ENCODE measurements at places on chromosomes 4 and X. TPM values are rescaled to one million over a fixed set of nuclear protein-coding genes. Genes with fewer than 3 reads are reported as not detected.

Gene DOK7
- total RNA-seq: 4.5 TPM

DNA sequence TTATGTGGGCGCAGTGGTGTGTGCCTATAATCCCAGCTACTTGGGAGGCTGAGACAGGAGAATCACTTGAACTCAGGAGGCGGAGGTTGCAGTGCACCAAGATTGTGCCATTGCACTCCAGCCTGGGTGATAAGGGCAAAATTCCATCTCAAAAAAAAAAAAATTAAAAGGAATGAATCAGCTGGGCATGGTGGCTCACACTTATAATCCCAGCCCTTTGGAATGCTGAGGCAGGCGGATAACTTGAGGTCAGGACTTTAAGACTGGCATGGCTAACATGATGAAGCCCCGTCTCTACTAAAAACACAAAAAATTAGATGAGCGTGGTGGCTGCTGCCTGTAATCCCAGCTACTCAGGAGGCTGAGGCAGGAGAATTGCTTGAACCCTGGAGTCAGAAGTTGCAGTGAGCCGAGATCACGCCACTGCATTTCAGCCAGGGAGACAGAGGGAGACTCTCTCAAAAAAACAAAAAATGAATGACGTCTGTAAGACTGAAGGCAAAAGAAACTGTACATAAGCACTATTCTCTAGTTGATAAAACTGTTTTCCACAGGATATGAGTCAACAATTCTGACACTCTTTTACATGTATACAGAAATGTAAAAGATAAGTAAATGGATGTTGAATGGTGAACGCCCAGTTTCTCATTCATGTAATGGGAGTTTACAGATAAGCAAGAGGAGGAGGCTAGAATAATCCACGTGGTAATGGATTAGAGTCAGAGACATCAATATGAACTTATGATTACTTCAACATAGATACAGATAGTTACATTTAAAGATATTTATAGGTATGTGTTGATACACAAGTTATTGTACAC lies 22.2 kb downstream of the CENPC start:
- no peak for DNase-seq

DNA sequence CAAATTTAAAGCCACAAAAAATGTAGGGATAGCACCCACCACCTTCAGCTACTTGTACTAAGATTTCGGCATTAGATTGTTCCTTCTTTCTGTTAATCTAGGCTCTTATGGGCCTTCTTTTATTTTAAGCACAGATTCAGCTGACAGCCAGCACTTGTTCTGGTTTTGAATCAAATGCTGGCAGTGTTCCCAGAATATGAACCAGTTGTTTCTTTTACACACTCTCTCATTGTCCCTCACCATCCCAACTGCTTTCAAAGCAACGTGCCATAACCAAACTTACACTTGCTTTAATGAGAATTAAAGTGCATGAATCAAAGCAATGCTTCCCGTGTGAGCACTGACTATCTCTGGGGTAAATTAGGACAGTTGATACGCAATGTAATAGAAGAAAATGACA lies 744.5 kb upstream of the FAM241A start:
- no peak for DNase-seq

DNA sequence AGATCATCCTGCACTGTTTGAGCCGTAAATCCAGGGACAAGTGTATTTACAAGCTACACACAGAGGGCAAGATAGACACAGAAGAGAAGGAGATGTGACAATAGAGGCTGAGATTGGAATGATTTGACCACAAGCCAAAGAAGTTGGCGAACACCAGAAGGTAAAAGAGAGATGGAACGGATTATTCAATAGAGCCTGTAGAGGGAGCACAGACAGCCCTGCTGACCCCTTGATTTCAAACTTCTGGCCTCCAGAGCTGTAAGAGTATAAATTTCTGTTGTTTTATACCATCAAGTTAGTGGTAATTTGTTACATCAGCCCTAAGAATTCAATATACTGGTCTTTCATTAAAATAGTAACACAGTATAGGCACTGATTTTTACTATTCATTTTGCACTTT lies 447.8 kb downstream of the FAT4 start:
- DNase-seq: no peak

DNA sequence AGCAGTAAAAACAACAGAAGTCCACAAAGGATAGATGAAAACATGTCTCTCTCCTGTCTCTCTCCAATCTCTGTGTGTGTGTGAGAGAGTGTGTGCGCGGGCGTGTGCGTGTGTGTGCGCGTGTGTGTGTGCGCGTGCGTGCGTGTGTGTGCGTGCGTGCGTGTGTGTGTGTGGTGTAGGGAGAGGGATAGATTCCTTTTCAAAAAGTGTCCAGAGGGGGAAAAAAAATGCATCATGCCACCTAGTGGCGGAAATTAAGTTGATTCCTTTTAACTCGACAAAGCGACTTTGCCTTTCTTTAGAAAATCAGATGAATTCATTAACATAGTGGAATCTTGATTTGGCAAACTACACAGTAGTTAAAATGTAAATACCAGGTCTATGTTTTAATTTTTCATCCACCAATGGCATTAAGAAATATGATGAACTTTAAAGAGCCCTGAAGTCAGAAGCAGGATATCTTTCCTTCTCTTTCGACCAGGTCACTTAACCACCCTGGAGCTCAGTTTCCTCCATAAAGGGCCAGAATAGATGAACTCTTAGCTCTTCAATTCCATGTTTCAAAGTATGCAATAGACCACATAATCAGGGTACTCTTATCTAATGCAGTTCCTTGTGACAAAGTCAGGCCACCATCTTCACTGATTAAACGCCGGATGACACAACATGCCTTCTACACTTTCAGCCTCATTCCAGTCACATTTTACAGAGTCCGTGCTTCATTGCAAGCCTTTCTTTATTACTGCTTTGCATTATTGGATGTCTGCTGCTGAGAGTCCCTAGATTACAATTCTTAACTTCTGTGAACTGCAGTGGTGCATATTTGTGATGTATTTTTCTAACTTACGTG lies 162.8 kb downstream of the FBXO8 start:
- peak; percentile 48 for DNase-seq
